ENCODE measurements at places on chromosomes 5 and 9.

GRCh38 chr5:100634937-100635534, 99.9 kb downstream of the FAM174A start:
- DNase-seq: no peak

GRCh38 chr5:21573416-21574314, 1279.5 kb downstream of the CDH12 start:
- no peak for DNase-seq

DNA sequence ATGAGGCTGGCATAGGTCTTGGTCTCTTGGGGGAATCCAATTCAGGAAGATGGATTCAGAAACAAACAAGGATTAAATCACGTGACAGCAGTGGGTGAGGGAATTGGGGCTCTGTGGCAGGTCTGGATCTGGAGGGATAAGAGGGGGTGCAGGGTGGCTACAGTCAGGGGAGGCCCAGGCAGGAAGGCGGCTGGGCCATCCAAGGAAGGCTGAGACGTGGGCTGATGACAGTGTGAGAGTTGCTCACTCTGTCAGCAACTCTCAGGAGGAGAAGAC, 65.8 kb upstream of the COL5A1 start:
- DNase-seq: no peak

DNA sequence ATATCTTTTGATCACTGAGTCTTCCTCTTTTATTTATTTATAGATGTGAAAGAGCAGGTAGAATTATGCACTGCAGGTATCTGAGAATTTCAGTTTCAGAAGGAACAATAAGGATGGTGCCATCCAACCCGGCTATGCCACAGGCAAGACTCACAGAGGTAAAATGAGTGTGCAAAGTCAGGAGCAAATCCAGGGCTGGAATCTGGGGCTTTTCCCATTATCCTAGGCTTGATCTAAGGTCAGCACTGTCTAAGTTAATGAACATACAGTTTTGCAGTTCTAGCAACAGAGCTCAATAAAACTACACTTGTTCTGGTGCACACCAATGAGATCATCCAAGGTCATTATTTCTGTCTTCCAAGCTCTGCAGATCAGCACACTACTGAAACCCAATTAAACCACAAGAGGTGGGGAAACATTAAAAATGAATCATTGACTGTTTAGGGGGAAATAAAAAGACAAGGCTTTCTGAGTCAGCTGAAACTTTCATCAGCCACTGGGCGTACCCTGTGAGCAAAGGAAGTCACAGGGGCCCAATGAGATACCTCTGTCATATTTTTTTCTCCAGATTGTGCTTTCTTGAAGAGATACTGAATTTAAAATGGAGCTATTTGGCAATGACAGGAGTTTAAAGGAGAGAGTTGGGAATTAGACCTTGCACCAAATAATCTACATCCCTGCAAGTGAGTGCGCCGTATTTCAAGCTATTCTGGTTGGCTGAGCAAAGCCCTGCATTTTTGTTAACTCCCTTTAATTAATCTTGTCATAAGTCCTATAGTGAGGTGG, 662.2 kb upstream of the ZNF608 start:
- DNase-seq: peak; percentile 74

DNA sequence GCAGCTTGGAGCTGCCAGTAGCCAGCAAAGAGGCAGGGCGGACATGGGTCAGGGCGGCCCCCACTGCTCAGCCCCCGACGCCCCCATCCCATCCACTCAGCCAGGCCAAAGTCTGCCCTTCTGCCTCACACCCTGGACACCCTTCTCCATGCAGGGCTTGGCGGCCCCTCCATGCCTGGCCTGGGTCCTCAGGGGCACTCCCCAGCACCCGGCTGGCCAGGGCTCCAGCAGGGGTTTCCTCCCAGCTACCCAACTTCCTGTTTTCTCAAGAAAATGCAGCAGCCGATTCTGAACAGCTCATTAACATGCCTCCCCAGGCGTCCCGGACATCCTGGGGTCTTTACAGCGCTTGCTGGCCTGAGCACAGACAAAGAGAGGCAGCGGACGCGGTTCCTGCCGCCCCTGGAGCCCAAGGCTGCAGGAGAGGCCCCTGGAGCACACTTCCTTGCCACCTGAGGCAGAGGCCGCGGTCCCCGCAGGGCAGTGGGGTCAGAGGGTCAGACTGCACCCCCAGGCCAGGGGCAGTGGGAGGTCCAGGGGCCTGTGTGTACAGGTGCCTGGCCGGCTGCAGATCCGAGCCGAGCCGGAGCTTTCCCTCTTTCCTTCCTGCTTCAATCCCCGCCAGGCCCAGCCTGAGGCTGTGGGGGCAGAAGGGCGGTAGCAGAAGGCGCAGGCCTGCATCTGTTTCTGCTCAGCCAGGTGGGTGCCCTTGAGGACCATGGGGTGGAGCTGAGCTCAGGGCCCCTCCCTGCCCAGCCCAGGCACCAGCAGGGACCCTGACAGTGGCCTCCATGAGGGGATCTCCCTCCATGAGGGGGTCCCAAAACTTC, 18.7 kb upstream of the NRARP start:
- no peak for DNase-seq

DNA sequence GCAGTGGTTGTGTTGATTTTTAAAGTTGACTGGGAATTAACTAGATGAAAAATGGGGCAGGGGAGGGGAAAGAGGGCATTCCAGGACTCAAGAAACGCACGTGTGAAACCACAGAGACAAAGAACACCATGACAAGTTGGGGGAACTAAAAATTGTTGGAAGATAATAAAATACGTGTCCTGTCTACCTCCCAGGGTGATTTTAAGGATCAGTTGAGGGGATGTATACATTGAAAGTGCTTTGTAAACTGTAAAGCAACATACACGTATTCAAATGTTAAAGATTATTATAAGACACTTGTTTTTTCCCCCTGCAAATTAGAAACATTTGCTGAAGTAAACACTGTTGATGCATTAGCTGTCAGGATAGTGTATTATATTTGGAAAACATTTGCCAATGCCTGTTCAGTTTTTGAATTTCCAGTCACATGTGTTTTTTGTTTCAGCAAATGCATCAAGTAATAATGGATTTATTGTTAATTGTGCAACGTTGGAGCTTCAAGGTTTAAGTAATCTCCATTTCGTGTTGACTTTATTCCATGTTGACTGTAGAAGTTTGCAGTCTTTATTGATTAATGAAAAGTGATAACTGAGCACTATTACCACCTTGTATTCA, 412.7 kb downstream of the ACTL7B start:
- DNase-seq: no peak

- DNase-seq: peak; percentile 4
Measured at GRCh38 chr9:5799314-5799713, 33.6 kb downstream of the ERMP1 start.

DNA sequence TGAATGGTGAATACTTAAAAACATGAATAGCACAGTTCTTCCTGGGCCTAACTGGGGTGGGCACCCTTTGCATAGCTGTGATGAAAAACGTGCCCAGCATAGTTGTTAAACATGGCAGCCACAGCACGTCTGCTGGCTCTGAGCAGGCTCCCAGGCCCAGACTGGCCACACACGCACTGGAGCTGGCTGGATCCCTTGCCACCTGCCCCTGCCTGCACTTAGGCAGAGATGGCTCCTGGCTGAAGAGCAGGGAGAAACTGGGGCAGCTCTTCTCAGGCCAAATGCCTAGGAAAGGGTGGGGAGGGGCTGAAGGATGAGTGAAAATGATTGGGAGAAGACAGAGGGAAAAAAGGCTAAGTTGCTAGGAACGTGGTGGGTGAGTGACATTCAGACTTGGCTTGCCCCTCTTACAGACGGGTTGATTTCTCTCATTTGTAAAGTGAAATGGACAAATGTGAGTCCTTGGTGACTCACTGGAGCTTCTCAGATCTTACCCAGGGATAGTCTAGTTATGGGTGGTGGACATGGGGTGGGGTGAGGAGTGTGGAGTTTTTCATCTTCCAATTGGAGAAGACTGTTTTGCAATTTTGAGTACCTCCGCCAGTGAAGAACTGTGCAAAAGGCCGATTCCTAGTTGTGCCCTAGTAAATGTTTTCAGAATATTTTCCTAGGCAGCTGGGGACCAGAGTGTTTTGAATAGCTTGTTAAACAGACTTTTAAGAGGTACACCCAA, 42.4 kb downstream of the TRIO start:
- DNase-seq: no peak

- DNase-seq: no peak
Measured at GRCh38 chr9:136844761-136845464, 2.6 kb downstream of the AJM1 start.

GRCh38 chr5:69231281-69231680, 3.4 kb upstream of the CDK7 start:
- DNase-seq: no peak
